ENCODE measurements at places on chromosomes 2 and 18. TPM values are rescaled to one million over a fixed set of nuclear protein-coding genes. Genes with fewer than 3 reads are reported as not detected.

NT5C1B gene
- total RNA-seq, result not detected

TM4SF20 gene
- total RNA-seq, result not detected

FANCL gene
- 17.8 TPM for total RNA-seq

ATAD2B gene
- 13.2 TPM for total RNA-seq

ATP9B gene
- 22.7 TPM for total RNA-seq

SPHKAP gene
- total RNA-seq, result not detected

ACVR1C gene
- total RNA-seq, result not detected

FBXO41 gene
- total RNA-seq, result 7.5 TPM

REG3G gene
- not detected for total RNA-seq

ZC3H6 gene
- total RNA-seq, result 7.1 TPM

PLB1 gene
- 0.98 TPM for total RNA-seq

HOXD13 gene
- not detected for total RNA-seq

SRD5A2 gene
- total RNA-seq, result not detected

SCG2 gene
- total RNA-seq, result 0.33 TPM

TEKT4 gene
- total RNA-seq, result not detected

ACSL3 gene
- 280 TPM for total RNA-seq

RAD51AP2 gene
- not detected for total RNA-seq

SERPINB10 gene
- not detected for total RNA-seq

ALLC gene
- not detected for total RNA-seq

AOX1 gene
- 3.5 TPM for total RNA-seq

NT5DC4 gene
- not detected for total RNA-seq

CFAP210 gene
- total RNA-seq, result not detected

PLEKHH2 gene
- 1.8 TPM for total RNA-seq

FTCDNL1 gene
- total RNA-seq, result 0.79 TPM

ANKRD29 gene
- total RNA-seq, result 0.11 TPM

CFAP65 gene
- total RNA-seq, result not detected

MTX2 gene
- 13.0 TPM for total RNA-seq

Measured in placental epithelial cell (primary cell).